Activated T-helper 2 cell treated with anti-CD3 and anti-CD28 coated beads, Interferon-gamma antibody, Interleukin-2, Interleukin-4, amounts not matched to agents 10 μg/mL and 5 μg/mL and 100 μg/mL, durations not matched to agents 14 hours and 24 hours and 36 hours (primary cell): ENCODE measurements at places on chromosomes 13 and 19. TPM values are rescaled to one million over a fixed set of nuclear protein-coding genes. Genes with fewer than 3 reads are reported as not detected.

DNA sequence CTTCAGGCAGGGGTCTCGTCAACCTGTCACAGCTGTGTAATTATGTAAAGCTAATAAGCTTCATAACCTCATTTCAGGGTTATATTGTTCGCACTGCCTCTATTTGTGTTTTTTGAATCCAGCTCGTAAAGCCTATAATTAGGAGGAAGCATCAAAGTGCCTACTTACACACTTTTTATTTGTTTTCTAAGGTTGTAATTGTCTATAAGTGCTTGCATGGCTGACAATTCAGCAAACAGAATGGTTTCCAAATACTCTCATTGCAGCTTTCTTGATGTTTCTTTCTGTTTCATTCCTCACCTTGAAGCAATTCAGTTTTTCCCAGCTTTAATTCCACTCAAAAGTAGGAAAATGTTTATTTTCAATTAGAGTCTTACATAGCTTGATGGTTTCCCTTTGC lies 336.3 kb downstream of the HS6ST3 start:
- DNase-seq = no peak

DNA sequence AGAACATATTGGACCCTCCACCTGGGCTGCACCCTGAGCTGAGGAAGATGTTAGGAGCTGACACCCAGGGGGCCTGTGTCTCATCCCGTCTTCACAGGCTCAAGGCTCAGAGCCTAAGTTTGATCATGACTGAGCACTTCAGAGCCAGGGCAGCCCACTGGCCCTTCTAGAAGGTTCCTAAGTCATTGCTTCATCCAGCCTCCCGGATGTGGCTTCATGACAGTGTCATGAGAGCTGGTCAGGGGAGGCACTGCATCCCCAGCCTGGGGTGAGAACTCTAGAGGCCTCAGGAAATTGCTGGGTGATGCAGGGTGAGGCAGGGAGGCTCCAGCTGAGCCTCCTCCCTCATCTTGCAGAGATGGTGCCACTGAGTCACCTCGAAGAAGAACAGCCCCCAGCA lies 24.9 kb upstream of the PIK3R2 start:
- DNase-seq = no peak

DNA sequence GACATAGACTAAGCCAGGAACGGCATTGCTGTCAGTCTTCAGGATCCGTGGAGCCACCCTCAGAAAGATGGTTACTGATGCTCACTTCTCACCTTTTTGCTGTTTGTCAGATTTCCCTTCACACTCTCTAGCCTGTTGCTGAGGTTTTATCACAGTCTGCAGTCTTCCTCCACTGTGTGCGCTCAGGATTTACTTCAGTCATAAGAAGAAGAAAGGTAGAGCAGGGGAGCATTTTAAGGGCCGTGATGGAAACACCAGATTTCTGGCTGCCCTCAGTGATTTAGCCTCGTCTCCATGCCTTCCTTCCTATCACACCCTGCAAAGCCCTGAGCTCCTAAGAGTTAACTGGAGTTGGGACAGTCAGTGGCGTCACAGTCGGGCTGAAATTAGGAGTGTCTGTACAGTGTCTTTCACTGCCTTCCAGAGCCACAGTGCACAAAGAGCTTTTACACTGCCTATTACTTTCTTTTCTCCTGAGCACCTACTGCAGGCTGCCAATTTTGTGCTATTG lies 60.0 kb upstream of the GPR183 start:
- no peak for DNase-seq

DNA sequence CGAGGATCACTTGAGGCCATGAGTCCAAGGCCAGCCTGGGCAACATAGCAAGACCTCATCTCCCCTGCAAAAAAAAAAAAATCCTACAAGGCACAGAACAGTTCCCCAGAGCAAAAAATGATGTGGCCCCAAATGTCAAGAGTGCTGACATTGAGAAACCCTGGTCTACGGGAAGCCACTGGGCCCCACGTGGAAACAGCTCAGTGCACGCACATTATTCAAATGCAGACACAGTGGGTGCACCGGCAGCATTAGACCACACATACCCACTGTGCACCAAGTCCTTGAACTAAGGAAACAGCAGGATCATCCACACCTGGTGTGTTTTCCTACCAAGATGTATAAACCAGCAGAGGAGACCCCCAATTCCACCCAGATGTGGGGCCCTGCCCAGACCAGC lies 35.0 kb upstream of the ADGRE5 start:
- no peak for DNase-seq

GRCh38 chr13:97885641-97886040 lies 67.8 kb upstream of the IPO5 start:
- no peak for DNase-seq

RPL18A gene
- 2,784 and 2,842 TPM in 2 replicates for total RNA-seq

- no peak for DNase-seq
Observed at GRCh38 chr19:49336482-49337266, 1.5 kb downstream of the CD37 start.

DNA sequence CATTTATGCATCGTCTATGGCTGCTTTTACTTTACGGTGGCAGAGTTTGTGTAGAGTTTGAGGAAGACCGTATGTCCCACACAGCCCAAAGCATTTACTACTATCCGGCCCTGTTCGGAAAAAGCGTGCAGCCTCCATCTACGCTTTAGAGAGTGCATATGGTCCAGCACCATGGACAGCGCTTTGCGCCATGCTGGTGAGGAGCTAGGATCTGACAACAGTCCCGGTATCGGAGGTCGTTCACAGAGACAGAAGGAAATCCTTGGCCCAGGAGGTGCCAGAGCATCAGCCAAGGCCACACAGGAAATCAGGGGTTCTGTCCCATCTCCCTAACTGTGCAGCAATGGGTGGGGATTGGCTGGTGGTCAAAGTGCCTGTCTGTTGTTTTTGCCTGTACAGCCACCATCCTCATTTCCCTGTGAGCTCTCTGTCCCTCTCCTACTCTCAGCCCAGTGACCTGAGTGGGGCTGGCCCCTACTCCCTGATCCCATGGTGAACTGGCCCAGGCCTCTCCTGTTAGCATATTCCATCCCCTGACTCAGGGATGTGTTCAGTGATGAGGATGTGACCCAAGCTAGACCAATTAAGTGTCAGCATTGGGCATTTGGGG lies 16.2 kb upstream of the PRODH2 start:
- peak; percentile 45 for DNase-seq

DNA sequence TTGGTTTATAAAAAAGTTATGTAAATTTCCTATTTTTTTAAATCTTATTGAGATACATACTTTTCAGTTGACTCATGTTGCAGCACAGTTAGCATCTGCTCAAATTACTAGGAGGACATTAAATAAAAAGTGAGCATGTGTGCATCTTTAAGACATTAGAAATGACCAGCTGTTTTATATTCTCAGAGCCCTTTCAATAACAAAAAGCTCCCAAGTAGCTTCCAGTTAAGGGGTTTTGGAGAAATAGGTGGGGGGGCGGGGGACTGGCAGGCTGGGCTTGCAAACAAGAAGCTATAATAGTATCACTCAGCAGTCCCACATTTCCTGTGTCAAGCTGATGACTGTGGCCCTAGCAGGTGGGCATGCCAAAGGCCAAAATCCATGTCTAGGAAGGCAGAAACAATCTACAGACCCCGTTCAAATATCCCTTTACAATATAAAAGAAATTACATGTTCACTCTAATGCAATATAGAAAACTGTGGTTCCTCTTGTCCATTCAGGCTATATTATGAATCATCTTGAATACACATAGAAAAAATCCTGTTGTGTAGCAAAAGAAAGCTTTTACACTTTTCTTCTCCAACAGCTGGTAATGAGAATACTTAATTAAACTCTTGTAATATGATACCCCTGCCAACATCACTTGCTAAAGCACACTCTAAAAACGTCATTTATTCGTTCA lies 1713.2 kb upstream of the SLC10A2 start:
- no peak for DNase-seq

GRCh38 chr19:4061178-4061682 lies 5.5 kb downstream of the ZBTB7A start:
- no peak for DNase-seq

HCN2 gene
- 0.52 and 0.64 TPM in 2 replicates for total RNA-seq

- DNase-seq = no peak
Observed at GRCh38 chr13:112903606-112904195, 65.3 kb upstream of the MCF2L start.

DNA sequence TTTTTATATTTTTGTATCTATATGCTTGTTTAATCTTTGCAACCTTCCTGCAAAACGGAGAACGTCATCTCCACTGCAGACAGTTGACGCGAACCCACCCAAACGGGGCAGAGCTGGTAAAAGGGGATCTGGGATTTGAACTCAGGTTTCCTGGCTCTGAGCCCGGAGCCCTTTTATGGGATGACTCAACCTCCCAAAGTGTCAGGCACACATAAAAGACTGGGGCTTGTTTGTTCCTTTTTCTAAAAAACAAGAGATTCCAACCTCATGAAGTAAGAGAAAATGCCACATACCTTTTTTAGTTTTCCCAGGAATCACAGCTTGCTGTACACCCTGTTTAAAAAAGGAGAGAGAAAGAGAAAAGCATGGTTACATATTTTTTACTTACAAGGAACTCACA lies 78.9 kb downstream of the GADD45B start:
- DNase-seq = no peak

IGFL4 gene
- total RNA-seq = not detected in 2 replicates

- no peak for DNase-seq
Observed at GRCh38 chr19:17192751-17193150, 22.4 kb upstream of the USE1 start.

GIPR gene
- 9.3 and 9.5 TPM in 2 replicates for total RNA-seq

STX10 gene
- 68.9 and 69.1 TPM in 2 replicates for total RNA-seq

DNA sequence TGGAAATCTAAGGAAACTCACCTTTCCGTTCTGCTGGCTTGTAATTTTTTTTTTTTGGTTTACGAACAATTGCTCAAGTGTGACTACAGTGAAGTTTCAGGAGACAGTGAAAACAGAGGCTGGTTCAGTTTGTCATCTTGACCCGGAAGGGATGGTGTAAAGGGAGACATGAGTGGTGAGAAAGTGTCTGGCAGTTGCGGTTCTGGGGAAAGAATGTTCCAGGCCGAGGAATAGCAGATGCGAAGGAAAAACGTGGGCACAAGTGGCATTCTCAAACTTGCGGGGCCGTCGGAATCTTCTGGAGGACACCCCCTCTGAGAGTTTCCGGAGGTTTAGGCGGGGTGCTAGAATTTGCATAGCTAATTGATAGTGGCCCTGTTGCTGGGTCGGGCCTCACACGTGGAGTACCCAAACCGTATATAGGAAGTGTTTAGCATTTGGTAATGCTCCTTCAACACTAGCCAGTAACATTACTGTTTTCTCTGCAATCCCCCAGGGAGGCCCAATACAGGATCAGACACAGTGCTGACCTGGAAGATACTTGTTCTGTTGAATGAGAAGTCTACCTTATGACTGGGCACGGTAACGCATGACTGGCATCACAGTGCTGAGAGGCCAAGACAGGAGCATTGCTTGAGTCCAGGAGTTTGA lies 2.8 kb upstream of the TNFSF9 start:
- DNase-seq = no peak

DNA sequence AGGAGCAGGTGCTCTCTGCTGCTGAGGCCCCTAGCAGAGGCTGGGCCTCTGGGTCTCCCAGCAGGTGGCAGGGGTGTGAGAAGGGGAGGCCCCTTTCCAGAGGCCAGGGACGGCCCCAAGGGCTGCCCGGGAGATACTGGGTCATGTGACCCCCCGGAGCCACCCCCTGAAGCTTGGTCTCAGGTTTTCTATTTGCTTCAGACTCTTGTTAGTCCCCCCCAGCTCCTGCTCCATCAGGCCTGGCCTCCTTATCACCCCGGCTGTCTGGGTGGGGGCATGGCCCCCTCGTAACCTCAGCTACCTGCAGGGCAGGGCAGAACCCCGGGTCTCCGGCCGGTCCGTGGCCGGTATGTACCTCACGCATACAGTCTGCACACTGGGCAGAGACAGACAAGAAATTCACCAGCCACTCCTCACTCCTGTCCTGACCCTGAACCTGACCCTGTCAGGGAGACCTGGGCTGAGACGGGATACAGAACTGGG lies 13.2 kb upstream of the TCF3 start:
- DNase-seq = no peak

- DNase-seq = no peak
Observed at GRCh38 chr13:29369060-29369743, 226.3 kb downstream of the SLC7A1 start.

DNA sequence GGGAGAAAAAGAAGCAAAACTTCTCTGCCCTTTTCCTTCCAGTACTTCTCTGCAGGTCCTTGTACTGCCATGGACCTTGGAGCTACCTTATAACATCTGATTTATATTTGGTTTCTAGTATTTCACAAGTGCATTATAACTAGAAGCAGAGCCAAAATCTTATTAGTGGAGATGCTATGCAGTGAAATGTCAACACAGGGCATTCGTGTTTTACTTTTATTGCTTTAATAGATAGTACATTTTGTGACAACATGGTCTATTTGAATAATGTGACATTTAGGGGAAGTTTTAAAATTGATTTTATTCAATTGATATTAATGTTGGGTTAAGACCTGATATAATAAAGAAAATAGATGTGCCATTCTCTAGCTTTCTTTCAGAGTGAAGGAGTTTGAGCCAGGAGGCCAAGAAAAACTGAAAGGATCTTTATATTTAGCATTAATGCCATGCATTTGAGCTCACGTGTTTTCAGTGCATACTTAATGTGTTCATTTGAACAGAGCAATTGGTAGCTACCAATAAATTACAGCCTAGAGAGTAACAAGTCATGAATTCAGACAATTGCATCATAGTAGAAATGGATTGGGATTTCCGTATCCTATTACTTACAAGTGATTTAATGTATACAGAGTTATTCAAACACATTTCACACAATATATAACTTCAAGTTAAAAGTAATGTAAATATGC lies 863.8 kb downstream of the GPC5 start:
- no peak for DNase-seq

PTPRH gene
- not detected in 2 replicates for total RNA-seq

DCT gene
- 0.07 TPM in 1 of 2 replicates, not detected in the other for total RNA-seq

DNA sequence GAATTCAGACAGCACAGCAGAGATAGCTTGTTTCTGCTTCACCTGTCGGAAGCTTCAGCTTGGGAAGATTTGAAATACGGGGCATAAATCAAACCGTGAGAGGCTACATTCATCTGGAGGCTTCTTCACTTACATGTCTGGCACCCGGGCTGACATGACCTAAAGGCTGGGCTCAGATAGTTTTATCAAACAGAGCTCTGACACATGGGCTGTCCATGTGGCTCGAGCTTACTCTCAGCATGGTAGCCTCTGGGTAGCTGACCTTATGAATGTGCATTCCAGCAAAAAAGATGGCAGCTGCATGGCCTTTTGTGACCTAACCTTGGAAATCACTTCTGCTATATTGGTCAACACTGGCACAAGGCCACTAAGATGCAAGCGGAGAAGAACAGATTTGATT lies 414.5 kb downstream of the NDFIP2 start:
- no peak for DNase-seq

DNA sequence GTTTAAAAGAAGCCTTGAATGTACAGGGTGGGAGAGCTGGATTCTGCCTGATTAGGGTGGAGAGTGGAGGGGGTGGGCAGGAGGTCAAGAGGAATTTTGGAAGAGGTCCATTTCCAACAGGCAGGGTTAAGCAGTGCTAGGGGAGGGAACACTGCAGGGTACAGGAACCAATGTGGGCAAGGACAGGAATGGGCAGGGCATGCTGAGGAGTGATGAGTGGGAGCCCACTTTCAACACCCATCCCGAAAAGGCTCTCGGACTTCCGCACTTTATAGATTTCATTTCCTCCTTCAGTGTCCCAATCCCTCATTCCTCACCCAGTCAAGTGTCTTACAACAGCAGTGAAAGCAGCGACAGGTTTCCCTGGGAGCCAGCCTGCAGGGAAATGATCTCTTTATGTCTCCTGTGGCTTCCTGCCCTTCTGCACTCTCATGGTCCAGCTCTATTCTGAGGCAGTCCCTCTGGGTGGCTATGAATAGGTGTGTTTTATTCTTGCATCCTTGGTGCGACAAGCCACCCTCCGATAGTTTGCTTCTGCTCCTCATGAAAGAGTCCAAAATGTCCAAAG lies 50.5 kb upstream of the ZNF507 start:
- no peak for DNase-seq
